Motor neuron (in vitro differentiated cells): ENCODE measurements at places on chromosomes 11 and 22. TPM values are rescaled to one million over a fixed set of nuclear protein-coding genes. Genes with fewer than 3 reads are reported as not detected.

The MS4A3 gene
- not detected in 2 replicates for total RNA-seq

The MMP12 gene
- total RNA-seq = not detected in 2 replicates

The DCHS1 gene
- 26.9 and 28.8 TPM in 2 replicates for total RNA-seq

The USP35 gene
- 10.1 and 10.6 TPM in 2 replicates for total RNA-seq

The OR51E2 gene
- not detected in 2 replicates for total RNA-seq

The RGL4 gene
- 0.36 and 1.0 TPM in 2 replicates for total RNA-seq

The DMC1 gene
- total RNA-seq = 4.6 and 7.4 TPM in 2 replicates

The AP1B1 gene
- 45.7 and 47.7 TPM in 2 replicates for total RNA-seq

The OMP gene
- not detected in 2 replicates for total RNA-seq

The CSF2RB gene
- total RNA-seq = 0.06 TPM in 1 of 2 replicates, not detected in the other

The SYT7 gene
- 0.27 and 0.77 TPM in 2 replicates for total RNA-seq

The SYT8 gene
- total RNA-seq = 0.09 and 0.42 TPM in 2 replicates

The APOA4 gene
- total RNA-seq = 0.50 TPM in 1 of 2 replicates, not detected in the other

The OR51B2 gene
- not detected in 2 replicates for total RNA-seq

The TRPC6 gene
- total RNA-seq = 1.3 and 4.3 TPM in 2 replicates

The OR8D4 gene
- 0.10 and 0.22 TPM in 2 replicates for total RNA-seq

The CLTCL1 gene
- 3.9 and 4.1 TPM in 2 replicates for total RNA-seq

The DUSP8 gene
- total RNA-seq = 10.1 and 10.2 TPM in 2 replicates

The SCN3B gene
- total RNA-seq = 15.4 and 16.2 TPM in 2 replicates

The TMPRSS4 gene
- total RNA-seq = 1.7 TPM in 1 of 2 replicates, not detected in the other

The OR52H1 gene
- total RNA-seq = 0.22 and 0.63 TPM in 2 replicates

The TRIM64C gene
- 0.14 TPM in 1 of 2 replicates, not detected in the other for total RNA-seq

The KLHL35 gene
- 0.56 and 1.2 TPM in 2 replicates for total RNA-seq

The NOX4 gene
- total RNA-seq = 2.1 and 2.4 TPM in 2 replicates

The UCP3 gene
- 0.81 and 1.4 TPM in 2 replicates for total RNA-seq

The WNT7B gene
- total RNA-seq = 0.34 and 0.49 TPM in 2 replicates

The OR52N4 gene
- 0.31 TPM in 1 of 2 replicates, not detected in the other for total RNA-seq

The KCNQ1OT1 gene
- total RNA-seq = 1.9 and 2.0 TPM in 2 replicates

The SPDYC gene
- not detected in 2 replicates for total RNA-seq

The UBQLN3 gene
- total RNA-seq = 0.11 and 0.69 TPM in 2 replicates
